ENCODE measurements at places on chromosomes 5 and 9.

GRCh38 chr9:126335837-126336735 lies 9.5 kb downstream of the MVB12B start:
- no peak for DNase-seq

- DNase-seq: no peak
Observed at GRCh38 chr5:132782101-132782500, 5.1 kb upstream of the SEPTIN8 start.

GRCh38 chr9:136088481-136088938 lies 6.6 kb downstream of the NACC2 start:
- no peak for DNase-seq

DNA sequence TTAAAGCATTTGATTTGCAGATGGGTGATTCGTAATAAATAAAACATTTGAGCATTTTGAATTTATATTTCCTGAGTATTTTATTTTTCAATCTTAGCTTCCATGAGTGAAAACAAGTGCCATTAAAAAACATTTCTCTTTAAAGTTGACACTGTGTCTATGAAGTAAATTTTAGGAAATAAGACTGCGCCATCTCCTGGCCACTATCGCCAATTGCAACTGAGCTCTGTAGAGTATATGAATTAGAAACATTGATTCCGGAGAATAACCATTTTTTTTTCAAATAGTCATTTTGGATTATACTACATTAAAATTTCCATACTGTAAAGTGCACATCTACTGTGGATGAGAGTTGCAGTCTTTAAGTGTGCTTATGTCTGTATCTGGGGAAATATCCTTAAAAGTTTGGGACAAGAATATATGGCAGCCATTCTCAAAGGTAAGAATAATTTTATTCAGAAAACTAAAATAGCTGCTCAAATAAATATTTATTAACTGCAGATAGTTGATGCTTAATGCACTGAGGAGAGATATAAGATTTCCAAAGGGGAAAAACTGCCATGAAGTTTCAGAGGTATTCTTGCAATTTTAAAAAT lies 5.9 kb downstream of the DMRTA1 start:
- DNase-seq: no peak

DNA sequence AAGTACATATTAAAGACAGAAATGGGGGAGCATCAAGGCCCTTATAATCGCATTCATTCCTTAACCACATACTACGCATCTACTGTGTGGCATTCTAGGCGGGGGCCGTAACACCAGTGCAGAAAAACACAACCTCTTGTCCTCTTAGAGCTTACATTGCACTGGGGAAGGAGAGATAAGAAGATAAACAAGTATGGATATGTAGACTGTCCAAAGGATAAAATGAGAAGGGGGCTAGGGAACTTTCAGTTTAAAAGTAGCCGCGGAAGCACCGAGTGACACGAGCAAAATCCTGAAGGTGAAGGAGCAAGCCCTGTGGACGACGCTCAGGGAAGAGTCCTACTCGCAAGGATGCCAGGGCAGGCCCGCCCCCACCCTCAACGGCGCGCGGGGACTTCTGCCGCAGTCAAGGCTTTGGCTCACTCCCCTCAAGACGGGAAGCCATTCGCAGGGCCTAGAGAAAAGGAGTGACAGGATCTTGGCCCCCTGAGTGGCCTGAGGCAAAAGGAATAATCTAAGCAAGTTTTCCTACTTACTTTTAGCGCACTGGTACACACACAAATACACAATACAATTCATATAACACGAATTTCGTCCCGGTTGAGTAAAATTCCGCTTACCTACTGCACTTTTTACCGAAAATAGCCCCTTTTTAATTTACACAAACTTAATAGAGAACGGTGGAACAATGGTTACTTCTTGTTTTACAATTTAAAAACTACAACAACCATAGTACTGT lies 1.3 kb upstream of the NIPBL start:
- DNase-seq: peak; percentile 36

DNA sequence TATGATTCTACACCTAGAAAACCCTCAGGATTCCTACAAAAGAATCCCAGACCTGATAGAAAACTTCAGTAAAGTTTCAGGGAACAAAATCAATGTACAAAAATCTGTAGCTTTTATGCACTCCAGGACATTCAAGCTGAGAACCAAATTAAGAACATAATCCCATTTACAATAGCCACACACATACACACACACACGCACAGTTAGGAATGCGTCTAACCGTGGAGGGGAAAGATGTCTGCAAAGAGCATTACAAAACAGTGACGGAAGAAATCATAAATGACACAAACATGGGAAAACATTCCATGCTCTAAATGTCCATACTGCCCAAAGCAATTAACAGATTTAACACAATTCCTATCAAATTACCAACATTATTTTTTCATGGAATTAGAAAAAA lies 51.4 kb upstream of the CAST start:
- DNase-seq: no peak

DNA sequence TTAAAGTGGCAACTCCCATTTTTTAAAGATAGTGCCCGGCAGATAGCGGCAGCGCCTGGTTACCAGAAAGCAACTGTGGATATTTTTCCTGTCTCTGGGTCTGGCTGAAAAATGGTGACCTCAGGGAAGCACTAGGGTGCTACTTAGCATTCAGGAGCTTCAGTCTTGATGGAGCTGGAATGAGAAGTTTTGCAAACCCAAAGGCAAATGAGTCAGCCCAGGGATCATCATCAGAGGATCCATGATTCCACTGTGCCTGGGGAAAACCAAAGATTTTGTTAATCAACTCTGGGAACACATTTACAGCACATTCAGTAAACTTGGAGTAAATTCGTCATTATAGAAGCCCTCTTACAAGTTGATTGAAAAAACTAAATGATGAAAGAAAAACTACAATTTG lies 26.7 kb downstream of the F2R start:
- DNase-seq: no peak

- peak; percentile 24 for DNase-seq
Observed at GRCh38 chr9:69877852-69878514, 57.4 kb downstream of the CFAP95 start.
